ENCODE measurements at places on chromosomes 7 and 10. TPM values are rescaled to one million over a fixed set of nuclear protein-coding genes. Genes with fewer than 3 reads are reported as not detected.

DNA sequence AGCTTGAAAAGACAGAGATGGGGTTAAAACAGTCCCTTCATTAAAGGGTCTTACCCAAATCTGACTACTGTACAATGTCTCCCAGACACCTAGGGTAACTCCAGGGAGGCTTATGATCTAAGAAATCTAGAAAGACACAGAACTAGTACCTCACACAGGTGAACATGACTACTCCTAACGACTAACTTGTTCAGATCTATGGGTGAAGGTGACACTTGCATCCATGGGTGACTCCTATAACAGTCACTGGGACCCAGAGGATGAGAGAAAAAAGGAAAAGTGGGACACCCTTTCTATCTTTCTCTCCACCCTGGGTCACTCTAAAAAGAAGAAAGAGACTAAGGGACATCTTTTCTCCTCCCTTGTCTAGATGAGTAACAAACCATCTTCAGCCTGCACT is 19.2 kb downstream of the AKR1C8 start:
- H3K4me1 ChIP-seq: no peaks in the 10 kb centered on the region
- no peaks in the 10 kb centered on the region for H3K27me3 ChIP-seq
- H3K4me3 ChIP-seq: no peak overlapping the region
- H3K36me3 ChIP-seq: no peaks in the 10 kb centered on the region
- peak; percentile 0 for DNase-seq

GRCh38 chr10:52198540-52198939 is 115.5 kb upstream of the DKK1 start:
- H3K27me3 ChIP-seq: no peaks in the 10 kb centered on the region
- no peak overlapping the region for H3K4me3 ChIP-seq
- H3K27ac ChIP-seq: no peak overlapping the region
- H3K4me1 ChIP-seq: peaks cover 2% of the 10 kb centered on the region

DNA sequence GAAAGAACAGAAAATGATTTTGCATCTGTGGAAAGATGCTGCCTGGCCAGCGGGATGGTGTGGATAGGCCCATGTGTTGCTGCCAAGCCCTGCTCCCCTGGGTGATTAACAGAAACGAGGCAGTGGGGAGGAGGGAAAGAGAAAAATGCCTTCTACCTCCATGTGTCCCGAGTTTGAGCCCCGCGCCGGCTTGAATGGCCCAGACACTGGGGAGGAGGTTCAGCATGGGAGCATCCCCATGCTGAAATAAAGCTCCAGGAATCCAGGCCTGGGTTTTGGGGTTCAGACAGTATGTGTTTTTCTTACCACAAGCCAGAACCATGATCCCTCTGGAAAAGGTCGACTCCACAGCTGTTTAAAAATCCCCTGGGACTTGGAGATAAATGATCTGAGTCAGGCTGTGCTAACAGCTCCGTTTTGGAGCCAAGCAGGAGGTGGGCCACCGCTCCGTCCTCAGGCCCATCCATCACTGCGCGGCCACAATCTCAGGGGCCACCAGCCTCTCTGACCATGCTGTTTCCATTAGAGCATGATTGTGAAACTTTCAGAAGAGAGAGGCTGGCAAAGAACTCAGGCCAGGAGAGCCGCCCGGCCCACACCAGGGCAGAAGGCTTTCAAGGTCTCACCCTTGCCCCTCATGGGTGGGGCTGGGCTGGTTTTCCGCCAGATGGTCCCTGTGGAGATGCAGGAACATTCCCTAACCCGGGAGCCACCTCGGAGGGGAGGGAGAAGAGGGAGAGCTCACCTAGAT is 299.7 kb downstream of the ZEB1 start:
- no peaks in the 10 kb centered on the region for H3K36me3 ChIP-seq
- H3K4me1 ChIP-seq: peaks cover 9% of the 10 kb centered on the region
- no peak overlapping the region for H3K4me3 ChIP-seq
- H3K27ac ChIP-seq: no peak overlapping the region

RBM17 gene
- 35.6 TPM for total RNA-seq

DNA sequence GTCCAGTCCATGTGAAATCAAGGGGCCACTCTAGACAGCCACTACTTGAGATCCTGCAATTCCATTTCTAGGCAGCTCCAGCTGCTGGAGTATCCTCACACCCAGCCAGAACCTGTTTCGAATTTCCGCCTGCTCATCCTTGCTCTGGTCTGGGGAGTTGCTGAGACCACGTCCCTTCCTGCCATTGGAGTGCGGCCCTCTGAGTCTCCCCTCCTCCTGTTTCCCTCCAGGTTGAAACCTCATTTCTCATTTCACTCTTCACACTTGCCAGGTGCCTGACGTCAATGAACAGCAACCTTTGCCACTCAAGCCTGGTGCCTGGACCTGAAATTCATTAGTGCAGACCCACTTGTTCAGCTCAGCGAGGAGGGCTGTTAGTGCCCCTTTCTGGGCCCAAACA is 307.5 kb upstream of the SHH start:
- H3K27me3 ChIP-seq: no peaks in the 10 kb centered on the region
- DNase-seq: no peak
- no peak overlapping the region for H3K4me3 ChIP-seq
- no peaks in the 10 kb centered on the region for H3K4me1 ChIP-seq

CRTAC1 gene
- not detected for total RNA-seq

GRCh38 chr10:131641231-131641630 is 259.6 kb upstream of the PPP2R2D start:
- H3K36me3 ChIP-seq: no peaks in the 10 kb centered on the region
- H3K4me3 ChIP-seq: no peak overlapping the region
- H3K4me1 ChIP-seq: no peaks in the 10 kb centered on the region
- no peaks in the 10 kb centered on the region for H3K27me3 ChIP-seq

GRCh38 chr7:148348466-148348865 is 242.1 kb upstream of the C7orf33 start:
- H3K4me1 ChIP-seq: no peaks in the 10 kb centered on the region
- DNase-seq: no peak
- no peak overlapping the region for H3K4me3 ChIP-seq
- no peak overlapping the region for H3K27ac ChIP-seq

Measured in IMR-90 (cell line).